ENCODE measurements at places on chromosomes 7 and 10.

- DNase-seq = no peak
These were observed 92.6 kb downstream of the SPAG6 start for GRCh38 chr10:22437620-22438588.

DNA sequence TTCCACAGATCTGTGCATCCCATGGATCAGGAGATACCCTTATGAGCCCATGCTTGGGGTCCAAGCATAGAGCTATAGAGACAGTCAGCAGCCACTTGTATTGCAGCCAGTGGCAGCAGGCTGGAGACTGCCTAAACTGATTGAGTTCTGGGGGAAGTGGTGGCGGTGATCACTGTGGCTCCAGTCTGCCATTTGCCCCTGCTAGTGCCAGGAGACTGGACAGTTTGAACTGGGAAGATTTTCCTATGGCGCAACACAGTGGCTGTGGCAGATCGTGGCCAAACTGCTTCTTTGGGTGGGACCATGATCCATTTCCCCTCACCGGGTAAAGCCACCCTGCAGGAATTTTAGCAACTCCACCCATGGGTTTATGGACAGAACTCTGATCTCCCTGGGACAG, 679.7 kb upstream of the SEMA3D start:
- no peak for DNase-seq

DNA sequence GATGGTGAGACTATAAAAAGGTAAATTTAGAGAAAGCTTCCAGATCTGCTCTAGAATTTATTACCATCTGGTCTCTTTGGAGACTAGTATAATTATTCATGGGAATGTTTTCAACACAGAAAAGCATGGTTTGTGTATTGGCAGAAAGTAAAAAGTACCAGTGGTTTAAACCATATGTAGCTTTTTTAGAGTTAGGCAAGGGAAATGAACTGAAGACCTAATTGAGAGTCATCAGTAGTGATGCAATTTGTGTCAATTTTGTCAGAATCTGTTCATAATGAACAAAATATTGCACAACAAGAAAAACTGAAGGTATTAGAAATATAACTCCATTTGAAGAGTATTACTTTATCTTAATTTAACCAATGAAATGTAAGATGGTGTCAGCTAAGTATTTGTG, 181.4 kb downstream of the ADK start:
- peak; percentile 70 for DNase-seq

DNA sequence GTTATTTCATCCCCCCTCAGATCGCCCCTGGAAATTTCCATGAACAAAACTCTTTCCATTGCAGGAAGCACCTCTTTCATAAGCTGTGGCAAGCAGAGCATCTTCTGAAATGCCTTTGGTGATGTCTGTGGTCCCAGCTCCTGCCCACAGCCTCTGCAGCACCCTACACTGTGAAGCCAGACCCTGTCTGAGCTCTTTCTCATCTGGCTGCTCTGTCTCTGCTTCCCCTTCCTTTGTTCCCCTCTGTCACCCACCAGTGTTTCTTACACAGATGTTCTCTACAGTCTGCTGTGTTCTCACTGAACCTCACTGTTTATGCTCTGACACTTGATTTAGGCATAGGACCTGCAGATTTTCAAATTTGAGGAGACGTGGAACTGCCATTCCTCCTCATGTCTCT, 1.9 kb upstream of the TAS2R39 start:
- DNase-seq = no peak

DNA sequence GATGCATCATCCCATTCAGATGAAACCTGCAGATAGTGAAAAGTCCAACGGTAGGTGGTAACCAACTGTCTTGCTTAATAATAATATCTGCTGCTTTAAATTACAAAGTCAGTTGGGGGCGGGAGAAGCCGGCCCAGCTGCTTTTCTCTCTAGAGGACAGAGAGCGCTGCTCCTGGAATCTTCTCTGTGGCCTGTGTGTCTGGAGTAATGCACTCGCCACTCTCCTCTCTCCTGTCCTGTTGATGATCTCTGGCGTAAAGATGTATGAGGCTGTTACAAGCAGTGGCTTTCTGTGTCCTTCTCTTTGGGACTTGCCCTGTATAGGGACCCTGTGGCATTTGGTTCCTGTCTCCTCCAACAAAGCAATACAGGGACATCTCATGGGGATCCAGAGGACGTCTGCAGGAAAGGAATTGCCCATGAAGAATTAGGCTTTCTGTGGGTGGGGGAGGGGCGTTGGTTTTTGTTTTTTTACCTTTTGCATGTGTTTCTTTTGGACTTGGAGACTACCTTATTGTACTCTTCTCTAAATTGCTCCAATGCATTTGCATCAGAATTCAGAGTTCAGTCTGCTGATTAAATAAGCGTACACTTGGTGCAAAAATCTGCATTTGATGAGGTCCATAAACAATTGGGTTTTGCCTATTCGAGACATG, 231.6 kb downstream of the CELF2 start:
- no peak for DNase-seq

DNA sequence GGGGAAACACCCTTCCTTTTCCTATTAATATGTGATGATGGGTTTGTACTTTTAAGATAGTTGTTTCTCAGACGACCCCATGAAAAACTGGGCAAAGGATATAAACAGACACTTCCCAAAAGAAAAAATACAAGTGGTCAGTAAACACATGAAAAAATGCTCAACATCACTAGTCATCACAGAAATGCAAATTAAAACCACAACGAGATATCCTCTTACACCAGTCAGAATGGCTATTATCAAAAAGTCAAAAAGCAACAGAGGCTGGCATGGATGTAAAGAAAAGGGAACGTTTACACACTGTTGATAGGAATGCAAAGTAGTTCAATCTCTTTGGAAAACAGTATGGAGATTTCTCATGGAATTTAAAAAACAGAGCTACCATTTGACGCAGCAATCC, 111.4 kb upstream of the ZEB1 start:
- no peak for DNase-seq

- DNase-seq = no peak
These were observed 53.6 kb downstream of the AFAP1L2 start for GRCh38 chr10:114350751-114351150.

DNA sequence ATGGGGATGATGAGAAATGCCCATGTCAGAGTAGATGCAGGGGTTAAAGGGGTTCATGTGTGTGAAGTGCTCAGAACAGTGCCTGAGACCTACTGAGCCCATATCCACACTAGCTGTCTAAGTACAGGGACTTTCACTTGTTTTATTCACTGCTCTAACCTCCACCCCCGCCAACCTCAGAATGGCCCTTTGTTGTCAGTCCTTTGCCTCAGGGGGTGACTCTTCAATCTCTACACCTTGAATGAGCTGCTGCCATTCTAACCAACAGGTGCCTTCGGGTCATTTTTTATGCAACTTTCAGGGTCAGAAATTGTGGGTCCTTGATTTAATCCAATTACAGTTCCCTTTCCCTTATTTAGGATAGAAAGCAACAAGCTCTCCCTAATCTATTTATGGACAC, 26.2 kb downstream of the VSTM4 start:
- DNase-seq = no peak

DNA sequence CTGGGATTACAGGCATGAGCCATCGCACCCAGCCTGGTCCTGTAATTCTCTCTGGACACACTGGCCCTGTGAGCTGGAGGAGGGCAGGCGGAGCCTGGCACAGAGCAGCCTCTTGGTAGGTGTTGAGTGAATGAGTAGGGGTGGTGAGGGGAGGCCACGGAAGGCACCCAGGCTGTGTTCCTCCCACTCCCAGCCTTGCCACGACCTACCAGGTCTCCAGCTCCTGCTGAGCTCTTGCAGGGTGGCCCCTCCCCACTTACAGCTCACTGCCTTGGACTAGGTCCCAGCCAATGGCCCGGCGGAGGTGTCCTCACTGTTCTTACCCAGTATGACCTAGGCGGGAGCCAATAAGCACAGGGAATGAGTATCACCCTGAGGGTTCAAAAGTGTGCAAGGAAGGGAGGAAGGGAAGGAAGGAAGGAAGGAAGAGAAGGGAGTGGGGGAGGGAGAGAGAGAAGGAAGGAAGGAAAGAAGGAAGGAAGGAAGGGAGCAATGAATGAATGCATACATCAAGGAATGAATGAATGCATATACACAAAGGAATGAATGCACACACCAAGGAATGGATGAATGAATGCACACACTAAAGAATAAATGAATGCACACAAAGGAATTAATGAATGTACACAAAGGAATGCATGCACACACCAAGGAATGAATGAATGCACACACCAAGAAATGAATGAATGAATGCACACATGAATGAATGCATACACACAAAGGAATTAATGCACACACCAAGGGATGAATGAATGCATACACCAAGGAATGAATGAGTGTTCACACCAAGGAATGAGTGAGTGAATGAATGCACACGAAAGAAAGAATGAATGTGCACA, 45.5 kb downstream of the GTF2IRD1 start:
- DNase-seq = no peak

DNA sequence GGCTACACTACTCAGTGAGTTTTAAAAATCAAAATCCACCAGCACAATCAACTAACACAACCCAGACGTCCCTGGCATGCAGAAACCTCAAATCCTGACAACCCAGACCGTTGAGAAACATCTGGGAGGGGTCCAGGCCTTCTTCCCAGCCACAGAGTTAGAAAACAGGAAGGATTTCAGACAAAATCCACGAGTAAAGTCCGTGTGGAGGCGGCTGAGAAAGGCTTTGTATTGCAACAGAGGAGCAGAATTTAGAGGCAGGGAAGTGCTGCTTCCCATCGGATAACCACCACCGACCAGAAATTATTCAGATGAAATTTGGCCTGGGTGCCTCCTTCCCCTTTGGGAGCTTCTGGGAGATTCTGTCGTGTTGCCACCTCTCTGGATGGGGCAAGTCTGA, 61.5 kb downstream of the TNS3 start:
- DNase-seq = peak; percentile 94

DNA sequence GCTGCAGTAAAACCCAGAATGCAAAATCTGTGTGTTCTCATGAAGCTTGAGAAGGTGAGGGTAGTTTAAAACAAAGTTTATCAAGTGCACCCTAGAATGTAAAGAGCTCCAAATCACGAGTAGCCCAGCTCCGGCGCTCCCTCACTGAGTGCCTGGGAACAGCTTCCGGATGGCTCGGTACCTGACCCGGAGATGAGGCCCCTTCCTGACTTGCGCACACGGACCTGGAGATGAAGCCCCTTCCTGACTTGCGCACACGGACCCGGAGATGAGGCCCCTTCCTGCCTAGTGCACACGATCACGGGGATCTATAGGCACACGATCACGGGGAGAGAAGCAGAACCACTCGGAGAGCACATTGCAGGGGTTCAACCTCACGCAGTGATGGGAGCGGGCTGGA, 322.1 kb upstream of the RNF32 start:
- DNase-seq = no peak

DNA sequence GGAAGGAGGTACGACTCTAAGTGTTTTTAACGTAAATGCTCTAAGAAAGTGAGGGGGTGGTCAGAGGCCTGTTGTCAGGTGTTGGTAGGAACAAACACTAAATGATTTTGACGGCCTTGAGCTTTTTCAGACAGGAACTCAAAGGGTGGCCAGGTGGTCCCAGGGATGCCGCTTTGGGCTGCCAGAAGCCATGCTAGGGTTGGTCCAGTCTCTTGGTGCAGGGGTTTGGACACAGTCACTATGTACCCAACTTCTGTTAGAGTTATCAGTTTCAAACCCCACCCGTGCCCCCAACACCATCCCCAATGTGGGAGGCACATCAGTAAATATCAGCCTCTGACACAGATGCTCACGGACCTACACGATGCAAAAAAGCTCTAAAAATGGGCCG, 9.3 kb downstream of the ATP6V0E2 start:
- DNase-seq = no peak

DNA sequence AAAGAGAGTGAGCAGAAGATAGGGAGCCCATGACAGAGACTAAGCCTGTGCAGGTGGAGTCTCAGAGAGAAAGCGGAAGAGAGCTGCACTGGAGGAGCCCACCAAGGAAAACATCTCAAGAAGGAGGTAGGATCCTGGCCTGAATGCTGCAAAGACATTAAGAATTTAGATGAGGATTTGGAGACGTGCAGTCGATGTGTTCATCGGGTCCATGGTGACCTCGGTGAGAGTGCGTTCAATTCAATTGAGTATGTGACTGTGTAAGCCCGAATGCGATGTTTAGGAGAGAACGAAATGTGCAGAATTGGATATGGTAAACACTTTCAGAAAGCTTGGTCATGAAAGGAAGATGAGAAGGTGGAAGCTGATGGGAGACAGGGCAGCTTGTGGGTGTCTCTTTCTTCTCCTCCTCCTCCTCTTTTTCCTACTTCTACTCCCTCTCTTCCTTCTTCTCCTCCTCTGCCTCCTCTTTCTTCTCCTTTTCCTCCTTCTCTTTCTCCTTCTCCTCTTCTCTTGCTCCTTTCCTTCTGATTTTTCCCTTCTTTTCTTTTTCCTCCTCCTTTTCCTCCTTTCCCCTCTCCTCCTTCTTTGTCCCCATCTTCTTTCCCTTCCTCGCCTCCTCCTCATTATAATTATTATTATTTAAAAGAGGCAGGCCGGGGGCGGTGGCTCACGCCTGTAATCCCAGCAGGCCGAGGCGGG, 276.0 kb downstream of the RPS24 start:
- DNase-seq = no peak

- peak; percentile 32 for DNase-seq
These were observed 11.7 kb upstream of the PWWP2B start for GRCh38 chr10:132385389-132385667.

GRCh38 chr10:45602082-45602730, 70.4 kb downstream of the ZFAND4 start:
- peak; percentile 13 for DNase-seq

DNA sequence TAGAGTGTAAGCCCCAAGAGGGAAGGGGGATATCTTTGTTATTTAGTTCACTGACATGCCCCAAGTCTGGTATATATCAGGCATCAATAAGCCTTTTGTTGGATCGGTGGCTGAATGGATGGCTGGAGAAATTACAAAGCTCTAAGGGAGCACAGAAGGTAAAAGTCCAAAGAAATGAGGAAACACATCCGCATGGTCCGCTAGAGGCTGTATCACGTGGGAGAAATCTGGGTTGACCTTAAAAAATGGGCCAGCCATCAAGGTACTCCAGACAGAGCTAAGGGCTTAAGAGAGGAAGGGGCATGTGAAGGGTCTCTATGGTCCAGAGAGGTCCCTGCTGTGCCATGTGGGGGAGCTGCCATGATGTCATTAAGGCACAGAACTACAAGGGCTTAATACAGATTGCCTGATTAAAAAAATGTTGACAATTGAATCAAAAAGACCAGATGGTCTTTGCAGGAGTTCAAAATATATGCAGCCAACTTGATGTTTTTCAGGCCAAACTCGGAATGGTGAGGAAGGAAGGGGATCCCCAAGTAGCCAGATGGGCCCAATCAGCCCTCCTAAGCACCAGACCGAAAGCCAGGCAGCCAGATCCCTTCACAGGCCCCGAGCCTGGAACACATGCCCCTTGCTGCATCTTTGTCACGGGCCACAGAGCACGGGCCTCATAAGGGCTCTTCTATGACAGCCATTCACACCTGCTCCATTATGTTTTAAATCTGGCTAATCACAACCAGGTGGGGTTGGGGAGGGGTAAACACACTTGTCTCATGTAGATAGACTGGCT, 31.9 kb downstream of the SCRN1 start:
- no peak for DNase-seq

GRCh38 chr10:59771162-59771807, 18.0 kb upstream of the MRLN start:
- no peak for DNase-seq

GRCh38 chr10:28785018-28785417, 107.7 kb downstream of the BAMBI start:
- DNase-seq = no peak

- no peak for DNase-seq
These were observed 7.5 kb upstream of the TBXAS1 start for GRCh38 chr7:139821349-139822105.

GRCh38 chr10:74437822-74438221, 286.8 kb downstream of the ADK start:
- no peak for DNase-seq

- no peak for DNase-seq
These were observed 61.4 kb downstream of the PLXDC2 start for GRCh38 chr10:19877466-19878255.

GRCh38 chr10:47010036-47010435, 98.8 kb downstream of the PTPN20 start:
- no peak for DNase-seq

Measured in suppressor macrophage treated with lipopolysaccharide for 4 hours (primary cell).